Ascending aorta (tissue), 2 donors: ENCODE measurements at places on chromosomes 12 and 14. TPM values are rescaled to one million over a fixed set of nuclear protein-coding genes. Genes with fewer than 3 reads are reported as not detected.

Gene PTPRO
- total RNA-seq: 0.11 TPM

- peak; percentile 41 for DNase-seq
These were observed 21.7 kb downstream of the ELK3 start for GRCh38 chr12:96215919-96216273.

- DNase-seq: no peak
These were observed 145.0 kb upstream of the SLC38A2 start for GRCh38 chr12:46517579-46517962.

DNA sequence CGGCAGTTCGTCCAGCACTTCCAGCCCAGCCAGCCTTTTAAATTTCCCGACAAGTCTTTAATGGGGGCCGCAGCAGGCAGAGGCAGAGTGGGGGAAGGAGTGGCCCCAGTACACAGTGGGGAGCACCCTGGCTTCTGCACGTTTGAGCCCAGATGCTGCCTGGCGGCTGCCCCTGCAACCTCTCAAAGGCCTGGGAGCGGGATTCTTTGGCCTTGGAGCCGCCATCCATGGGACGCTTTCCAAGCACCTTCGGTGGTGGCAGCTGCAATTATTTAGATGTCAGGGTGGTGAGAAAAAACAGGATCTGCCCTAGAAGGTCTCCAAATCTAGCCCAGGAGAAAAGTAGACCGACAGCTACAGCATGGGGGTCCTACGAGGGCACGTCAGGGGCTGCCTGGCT, 46.0 kb downstream of the FAM222A start:
- DNase-seq: no peak

- DNase-seq: no peak
These were observed 84.7 kb downstream of the DNAI7 start for GRCh38 chr12:25110260-25110659.

DNA sequence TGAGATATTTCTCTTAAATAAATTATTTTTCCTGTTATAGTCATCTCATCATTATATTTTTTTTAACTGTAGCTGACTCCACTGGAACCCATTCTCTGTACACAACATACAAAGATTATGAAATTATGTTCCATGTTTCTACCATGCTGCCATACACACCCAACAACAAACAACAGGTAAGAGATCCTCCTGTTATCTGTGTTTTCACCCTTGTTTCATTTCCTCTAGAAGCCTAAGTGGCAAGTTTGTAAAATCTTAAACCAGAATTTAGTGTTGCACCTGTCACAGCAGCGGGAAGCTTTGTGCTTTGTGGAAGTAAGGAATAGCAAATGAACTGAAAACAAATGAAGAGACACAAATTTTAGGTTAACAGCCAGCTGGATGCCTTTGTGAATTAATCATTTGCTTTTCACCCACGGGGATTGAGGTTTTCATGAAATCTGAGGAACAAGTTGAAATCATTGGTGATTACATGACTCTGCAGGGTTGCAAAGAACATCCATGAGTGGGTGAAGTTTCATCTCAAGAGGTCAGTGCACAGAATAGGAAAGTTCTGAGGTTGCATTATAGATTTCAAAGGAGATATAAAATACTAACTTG, 273.9 kb upstream of the RGS6 start:
- DNase-seq: no peak

Gene TGFB3
- 108 TPM for total RNA-seq

Gene IL22
- total RNA-seq: not detected

Gene UNC79
- not detected for total RNA-seq

Gene NPAS3
- not detected for total RNA-seq

DNA sequence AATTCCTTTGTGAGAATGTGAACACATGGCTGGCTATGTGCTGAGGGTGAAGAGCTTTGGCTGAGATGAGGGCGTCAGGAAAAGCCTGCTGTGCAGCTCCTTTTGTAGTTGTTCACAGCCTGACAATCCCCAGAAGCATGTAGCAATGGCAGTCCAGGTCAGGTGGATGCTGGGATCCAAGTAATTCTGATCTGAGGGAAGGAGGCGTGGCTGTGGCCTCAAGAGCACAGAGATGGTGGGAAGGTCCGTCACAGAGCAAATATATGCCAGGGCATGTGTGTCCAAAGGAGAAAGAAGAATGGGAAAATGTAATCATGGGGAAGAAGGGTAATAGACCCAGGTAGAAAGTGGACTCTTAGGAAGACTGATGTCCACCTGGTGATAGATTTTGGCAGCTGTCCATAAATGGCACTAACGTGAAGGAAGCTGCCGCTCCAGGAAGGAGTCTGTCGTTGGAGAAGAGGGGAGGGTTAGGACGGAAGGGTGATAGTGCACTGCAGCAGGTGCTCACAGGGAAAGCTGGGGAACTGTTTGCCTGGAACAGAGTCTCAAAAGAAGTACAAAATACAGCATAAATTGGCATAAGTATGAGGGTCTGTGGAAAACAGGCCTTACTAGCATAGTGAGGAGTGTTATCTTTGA, 13.8 kb downstream of the MGST1 start:
- no peak for DNase-seq

Gene TECPR2
- 27.0 TPM for total RNA-seq

GRCh38 chr12:96219700-96220206, 25.6 kb downstream of the ELK3 start:
- DNase-seq: no peak

DNA sequence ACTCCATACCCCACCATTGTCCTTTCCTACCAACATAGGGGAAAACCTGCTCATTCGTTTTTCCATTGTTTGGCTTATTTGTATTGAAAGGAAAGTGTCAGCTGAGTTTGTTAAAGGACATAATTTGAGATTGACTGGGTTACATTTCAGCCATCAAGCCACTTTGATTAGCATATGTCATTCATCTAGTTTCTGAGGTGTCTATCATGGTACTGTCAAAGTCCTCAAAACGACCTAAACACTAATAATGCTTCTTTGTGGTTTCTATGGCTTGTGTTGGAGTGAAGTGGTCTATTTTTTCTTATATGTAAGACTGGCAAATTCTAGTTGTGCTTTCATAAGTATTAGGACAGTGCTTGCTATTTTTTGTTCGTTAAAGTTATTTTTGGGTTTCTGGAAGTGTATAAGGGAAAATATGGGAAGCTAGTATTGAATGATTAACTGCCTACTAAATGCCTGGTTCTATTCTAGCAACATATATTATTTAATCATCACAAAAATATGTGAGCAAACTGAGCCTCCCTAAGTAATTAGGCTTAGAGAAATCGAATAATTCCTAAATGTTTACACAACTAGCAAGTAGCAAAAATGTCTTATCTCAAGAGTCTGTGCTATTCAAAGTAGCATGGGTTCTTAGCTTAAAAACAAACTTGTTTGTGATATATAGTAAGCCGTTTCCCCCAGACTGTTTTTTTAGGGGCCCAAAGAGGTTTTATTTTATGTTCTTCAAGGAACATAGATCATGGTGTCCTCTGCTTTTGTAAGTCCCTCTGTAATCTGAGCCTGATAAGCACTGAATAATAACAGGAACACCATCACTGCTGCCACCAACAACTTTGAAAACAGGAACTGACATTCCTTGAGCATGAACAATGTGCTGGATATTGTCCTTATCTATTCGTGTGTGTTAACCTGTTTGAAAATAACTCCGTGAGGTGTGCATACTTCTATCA, 67.1 kb downstream of the DERA start:
- DNase-seq: no peak

- no peak for DNase-seq
These were observed 61.4 kb upstream of the ELK3 start for GRCh38 chr12:96132819-96133218.

Gene ANG
- total RNA-seq: 4.2 TPM

Gene CLEC1A
- total RNA-seq: 13.2 TPM

DNA sequence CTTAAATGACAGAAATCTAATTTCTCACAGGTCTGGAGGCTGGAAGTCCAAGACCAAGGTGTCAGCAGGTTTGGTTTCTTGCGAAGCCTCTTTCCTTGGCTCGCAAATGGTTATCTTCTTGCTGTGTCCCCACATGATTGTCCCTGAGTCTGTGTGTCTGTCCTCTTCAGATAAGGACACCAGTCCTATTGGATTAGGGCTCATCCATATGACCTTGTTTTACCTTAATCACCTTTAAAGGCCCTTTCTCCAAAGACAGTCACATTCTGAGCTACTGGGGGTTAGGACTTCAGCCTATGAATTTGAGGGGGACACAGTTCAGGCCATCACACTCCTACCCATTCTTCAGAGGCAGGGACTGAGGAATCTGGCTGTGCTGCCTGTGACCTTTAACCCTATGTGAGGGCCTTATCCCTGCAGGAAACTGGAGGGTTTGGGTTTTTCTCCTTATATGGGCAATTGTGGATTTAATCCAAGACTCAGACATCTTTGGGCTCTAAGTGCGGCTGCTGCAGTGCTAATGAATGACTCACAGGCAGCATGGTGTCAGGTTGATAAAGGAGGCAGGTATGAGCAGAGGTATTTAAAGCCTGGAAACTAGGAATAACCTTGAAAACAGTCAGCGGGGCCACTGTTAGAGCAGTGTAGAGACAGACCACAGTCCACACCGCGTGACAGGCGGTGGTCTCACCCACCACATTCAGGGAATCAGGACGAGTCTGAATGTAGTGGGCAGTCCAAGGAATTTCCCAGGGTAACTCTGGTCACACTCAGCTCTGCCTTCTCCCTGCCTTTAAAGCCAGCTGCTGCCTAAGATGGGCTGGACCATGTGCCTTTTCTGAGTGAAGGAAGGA, 10.2 kb downstream of the TPCN1 start:
- no peak for DNase-seq

Gene ADAMTS20
- not detected for total RNA-seq

DNA sequence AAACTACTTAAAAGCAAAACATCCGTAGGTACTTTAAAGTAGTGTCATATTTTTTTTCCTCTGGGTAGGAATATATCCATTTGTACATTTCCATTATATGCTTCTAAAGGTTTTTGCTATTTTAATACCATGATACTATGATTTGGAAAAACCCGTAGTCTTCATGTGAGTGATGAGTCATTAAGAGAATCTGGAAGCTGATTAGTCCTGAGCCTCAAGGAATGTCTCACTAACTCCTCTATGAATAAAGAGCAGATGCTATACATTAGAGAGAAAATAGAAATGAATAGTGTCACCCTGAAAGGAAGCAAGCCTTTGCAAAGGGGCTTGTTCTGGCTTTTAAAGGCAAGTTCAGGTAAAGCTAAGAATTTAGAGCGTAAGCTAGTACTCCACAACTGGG, 432.1 kb downstream of the CCDC91 start:
- DNase-seq: no peak
